ENCODE measurements at places on chromosomes 6 and 20. TPM values are rescaled to one million over a fixed set of nuclear protein-coding genes. Genes with fewer than 3 reads are reported as not detected.

GRCh38 chr20:62088258-62089127 lies 22.8 kb upstream of the TAF4 start:
- peak; percentile 45 for DNase-seq

PHACTR3 gene
- total RNA-seq, result not detected

LTB gene
- 1.2 TPM for total RNA-seq

DNA sequence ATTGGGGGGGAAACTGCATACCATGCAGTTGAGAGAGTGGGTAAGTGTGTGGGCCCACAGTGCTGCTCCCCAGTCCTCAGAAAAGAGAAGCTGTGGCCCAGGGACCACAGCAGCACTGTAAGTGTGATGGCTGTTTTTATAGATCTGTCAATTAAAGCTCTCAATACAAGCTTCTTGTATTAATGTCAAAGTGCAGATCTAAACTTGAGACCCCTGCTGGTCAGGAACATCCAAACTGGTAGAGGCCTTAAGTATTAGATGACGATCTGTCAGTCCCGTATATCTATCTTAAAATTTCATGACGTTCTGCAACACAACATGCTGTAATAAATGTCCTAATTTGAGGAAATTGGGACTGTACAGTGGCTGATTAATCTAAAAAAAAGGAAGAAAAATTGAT lies 74.8 kb downstream of the TULP4 start:
- no peak for DNase-seq

GRCh38 chr6:5373430-5373829 lies 112.1 kb downstream of the FARS2 start:
- DNase-seq, result no peak

DNA sequence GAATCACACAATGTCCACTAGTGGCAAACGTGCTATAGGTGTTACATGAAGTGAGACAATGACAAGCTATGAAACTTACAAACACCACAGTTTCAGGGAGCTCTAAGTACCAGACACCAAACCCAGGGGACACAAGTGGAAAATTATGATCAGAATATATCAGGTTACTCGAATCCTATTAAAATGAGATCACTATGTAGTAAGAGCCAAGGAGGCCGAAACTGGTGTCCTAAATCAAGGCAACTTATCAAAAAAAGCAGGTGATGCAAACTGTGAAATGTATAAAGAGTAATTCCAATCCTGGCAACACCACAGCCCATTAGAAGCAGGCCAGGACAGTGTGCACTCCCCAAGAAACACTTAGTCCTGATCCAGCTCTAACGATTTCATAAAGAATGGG lies 100.3 kb downstream of the ARHGAP18 start:
- no peak for DNase-seq

- no peak for DNase-seq
These were observed 37.1 kb downstream of the KIF25 start for GRCh38 chr6:168034537-168034936.

DNA sequence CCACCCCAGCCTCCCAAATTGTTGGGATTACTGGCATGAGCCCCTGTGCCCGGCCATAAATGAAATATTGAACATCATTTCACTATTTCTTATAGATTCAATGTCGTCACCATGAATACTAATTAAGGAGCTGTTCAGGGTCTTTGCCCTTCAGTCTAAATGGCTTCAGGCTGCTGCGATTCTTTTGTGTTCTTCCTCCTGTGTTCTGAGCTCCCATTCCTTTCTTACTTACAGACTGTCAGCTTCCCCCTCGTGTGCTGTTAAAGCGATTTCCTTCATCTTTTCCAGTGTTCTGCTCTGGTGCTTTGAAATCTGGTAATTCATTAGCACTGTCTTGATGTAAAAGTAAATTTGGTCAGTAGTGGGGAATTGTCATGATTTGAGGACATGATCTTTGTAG lies 63.3 kb upstream of the PRDM1 start:
- DNase-seq, result no peak

- DNase-seq, result no peak
These were observed 49.1 kb downstream of the UTRN start for GRCh38 chr6:144334150-144334708.

DNA sequence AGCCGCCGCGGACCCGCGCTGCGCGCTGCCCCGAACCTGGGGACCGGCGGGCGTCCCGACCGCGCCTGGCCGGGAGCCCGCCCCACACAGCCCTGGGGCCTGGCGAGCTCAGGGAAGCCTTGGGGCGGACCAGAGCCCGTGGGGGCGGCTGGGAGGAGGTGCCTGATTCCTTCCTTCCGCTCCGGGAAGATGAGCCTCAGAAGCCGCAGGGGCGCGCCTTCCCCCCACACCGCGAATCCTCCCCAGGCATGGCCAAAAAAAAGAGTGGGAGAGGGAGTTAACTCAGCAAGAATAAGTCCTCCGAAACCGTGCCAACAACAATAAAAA lies at the start of gene CBLN4:
Gene CBLN4 (minus strand): TSS at position 131 of the 327 bp plus-strand sequence. CDS start 1,348 bp downstream, outside the sequence.
- DNase-seq, result no peak

DNA sequence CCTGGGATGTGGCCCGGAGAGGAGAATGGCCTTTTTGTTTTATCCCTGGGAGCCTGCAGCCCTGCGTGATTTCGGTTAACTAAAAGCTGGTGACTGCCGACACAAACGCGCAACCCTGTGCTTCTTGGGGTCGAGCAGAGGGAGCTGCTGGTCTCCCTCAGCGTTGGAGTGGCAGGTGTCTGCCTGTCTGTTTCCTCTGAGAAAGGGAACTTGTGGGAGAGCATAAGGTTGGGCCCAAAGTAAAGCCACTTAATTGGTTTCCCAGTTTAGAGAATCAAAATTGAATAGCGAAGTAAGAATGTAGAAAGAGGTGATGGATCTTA lies 500 bp downstream of the LTV1 start:
- DNase-seq, result no peak

PRDM13 gene
- not detected for total RNA-seq

NKAIN2 gene
- not detected for total RNA-seq

DNA sequence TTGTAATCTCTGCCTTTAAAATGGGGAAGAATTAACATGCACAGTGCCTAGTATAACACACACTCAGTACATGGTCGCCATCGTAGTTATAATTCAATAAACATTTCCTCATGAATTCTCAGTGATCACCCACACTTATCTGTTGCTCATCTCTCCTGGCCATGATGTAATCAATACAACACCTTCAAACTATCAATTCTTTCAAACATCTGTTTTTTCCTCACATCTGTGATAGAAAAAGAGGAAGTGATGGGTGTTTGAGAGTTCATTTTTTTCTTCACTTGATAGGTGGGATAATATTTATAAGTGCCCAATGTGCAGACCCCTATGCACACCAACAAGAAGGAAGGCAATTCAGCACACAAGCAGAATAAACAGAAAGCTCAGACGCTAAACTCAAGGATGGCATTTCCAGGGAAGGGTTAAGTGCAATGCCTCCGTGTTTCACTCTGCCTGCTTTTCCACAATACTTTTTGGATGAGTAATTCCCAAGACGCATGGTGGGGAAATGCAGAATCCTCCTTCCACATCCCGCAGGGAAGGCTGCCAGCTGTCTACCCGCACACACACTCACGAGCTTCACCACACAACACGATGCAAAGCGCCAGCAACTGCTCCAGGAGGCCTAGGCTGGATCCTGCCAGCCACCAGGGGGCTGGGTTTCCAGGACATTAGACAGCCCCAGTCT lies 100.3 kb downstream of the GMPR start:
- DNase-seq, result peak; percentile 98

- DNase-seq, result no peak
These were observed 1.7 kb upstream of the TGM2 start for GRCh38 chr20:38166703-38167233.

DNA sequence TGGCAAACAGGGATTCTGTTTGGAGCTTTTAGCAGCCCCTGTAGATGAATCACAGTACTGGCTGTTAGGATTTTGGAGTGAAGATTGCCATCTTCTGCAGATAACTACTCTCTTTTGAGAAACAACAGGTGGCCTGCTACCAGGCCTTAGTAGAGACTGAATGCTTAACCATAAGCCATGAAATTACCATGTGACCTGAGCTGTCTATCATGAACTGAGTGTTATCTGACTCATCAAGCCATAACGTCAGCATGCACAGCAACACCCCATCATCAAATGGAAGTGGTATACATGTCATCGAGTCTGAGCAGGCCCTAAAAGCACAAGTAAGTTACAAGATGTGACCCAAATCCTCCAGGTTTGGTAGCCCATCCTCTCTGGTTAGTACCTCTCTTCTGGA lies 132.6 kb downstream of the GPR63 start:
- DNase-seq, result no peak

- DNase-seq, result no peak
These were observed 123.4 kb upstream of the RAB32 start for GRCh38 chr6:146420255-146420654.

DNA sequence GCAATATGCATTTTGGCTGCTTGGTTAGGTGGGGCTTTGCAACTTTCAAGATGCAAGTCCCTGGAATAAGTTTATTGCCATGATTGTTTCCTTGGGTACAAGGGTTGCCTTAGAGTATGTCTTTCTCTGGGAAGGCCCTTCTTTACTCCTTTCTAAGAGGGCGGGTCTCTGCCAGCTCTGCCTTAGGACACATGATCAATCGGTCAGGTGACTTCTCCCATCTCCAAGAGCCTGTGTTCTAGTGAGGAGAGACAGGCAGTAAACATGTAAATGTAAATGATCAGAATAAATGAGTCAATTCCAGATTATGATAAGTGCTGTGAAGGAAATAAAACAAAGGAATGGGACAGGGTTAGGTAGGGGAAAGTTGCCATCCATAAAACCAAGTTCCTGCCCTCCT lies 43.2 kb upstream of the BCAS1 start:
- no peak for DNase-seq

DNA sequence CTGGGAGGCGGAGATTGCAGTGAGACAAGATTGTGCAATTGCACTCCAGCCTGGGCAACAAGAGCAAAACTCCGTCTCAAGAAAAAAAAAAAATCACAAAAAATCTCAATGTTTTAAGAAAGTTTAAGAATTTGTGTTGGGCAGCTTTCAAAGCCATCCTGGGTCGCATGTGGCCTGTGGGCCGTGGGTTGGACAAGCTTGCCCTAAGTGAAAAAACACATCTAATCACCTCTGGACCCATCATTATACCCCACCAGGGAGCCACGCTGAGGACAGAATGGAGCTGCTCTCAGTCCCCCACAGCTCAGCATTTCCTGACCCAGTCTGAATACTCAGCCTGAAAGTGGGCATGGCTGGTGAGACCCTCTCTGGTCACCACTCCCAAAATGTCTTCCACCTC lies 129.3 kb downstream of the PRND start:
- no peak for DNase-seq
